ENCODE measurements at places on chromosomes 4 and X.

DNA sequence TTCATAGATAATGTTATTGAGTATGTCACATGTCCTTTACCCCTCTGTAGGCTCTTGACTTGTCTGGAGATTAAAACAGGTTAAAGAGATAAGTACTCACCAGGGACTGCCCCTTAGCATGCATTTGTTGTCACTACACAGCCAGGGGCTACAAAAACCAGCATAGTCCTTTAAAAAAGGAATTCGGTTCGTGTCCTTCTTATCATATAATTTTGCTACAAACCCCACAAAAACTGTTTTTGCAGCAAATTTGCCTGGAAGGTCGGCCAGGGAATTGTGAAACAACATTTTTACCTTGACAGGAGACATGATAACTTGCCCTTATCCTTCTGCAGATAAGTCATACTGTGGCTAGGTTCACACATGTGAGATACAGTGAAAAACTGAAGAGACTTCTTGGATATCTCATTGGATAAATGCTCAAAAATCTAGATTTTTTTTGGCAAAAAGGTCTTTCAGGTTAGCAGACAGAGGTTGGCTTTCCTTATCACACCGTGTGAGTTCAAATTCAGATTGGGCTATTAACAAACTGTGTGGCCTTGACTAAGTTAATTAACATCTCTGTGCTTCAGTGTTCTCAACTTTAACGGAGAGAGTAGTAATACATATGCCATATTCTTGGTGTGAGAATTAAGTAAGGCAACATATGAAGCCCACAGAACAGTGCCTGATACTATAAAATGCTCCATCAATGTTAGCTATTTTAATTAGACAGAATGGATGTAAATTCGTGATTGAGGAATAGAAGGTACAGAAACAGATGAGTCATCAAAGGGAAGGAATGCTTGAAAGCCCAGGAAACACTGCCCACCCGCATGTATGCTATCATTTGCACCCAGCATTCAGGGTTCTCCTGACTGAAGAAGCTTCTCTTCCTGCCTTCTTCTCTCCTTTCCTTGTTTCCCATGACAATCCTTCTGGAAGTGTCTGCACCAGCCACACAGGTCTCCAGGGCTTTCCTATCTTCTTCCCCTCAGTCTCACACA, 30.0 kb downstream of the FAM9C start:
- no peak for DNase-seq

- no peak for DNase-seq
Observed at GRCh38 chr4:110124711-110125110, 73.7 kb downstream of the ELOVL6 start.

GRCh38 chrX:104987063-104987462, 233.4 kb downstream of the TEX13A start:
- DNase-seq, result no peak

DNA sequence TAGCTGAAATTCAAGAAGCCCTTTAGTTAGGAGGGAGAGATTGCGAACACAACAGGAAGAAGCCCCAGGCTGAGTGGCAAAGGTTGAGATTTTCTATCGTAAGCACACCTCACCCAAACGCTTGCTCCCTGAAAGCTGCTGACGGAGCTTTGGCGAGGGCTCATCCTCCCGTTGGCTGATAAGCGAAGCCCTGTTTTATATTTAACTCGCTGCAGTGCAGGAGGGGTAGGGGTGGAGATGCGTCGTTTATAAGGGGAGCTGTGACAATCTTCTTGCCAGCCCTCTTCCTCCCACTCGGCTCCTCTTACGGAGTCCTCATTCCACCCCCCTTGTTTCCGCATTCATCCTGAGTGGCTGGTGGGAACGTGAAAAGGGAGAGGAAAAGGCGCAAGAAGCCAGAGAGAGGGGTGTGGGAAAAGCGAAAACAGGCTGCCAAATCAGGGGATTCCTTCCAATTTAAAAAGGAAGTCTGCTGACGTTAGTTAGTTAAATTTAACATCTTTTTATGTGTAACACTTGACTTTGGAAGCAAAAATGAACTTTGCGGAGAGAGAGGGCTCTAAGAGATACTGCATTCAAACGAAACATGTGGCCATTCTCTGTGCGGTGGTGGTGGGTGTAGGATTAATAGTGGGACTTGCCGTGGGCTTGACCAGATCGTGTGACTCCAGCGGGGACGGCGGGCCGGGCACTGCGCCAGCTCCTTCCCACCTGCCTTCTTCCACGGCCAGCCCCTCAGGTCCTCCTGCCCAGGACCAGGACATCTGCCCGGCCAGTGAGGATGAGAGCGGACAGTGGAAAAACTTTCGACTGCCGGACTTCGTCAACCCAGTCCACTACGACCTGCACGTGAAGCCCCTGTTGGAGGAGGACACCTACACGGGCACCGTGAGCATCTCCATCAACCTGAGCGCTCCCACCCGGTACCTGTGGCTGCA, at the start of gene ENPEP:
TSS of gene ENPEP (plus strand) at position 275 of the 938 bp plus-strand sequence. CDS start at position 535, 260 bp downstream.
- DNase-seq, result no peak

DNA sequence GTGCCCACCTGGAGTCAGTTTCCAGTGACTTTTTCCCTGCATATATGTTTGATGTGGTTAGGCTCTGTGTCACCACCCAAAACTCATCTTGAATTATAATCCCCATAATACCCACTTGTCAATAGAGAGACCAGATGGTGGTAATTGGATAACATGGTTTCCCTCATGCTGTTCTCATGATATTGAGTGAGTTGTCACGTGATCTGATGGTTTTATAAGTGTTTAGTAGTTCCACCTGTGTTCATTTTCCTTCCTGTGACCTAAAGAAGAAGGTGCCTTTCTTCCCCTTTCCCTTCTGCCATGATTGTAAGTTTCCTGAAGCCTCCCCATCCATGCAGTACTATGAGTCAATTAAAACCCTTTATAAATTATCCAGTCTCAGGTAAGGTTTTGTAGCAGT, 740.9 kb downstream of the ARAP2 start:
- DNase-seq, result no peak

DNA sequence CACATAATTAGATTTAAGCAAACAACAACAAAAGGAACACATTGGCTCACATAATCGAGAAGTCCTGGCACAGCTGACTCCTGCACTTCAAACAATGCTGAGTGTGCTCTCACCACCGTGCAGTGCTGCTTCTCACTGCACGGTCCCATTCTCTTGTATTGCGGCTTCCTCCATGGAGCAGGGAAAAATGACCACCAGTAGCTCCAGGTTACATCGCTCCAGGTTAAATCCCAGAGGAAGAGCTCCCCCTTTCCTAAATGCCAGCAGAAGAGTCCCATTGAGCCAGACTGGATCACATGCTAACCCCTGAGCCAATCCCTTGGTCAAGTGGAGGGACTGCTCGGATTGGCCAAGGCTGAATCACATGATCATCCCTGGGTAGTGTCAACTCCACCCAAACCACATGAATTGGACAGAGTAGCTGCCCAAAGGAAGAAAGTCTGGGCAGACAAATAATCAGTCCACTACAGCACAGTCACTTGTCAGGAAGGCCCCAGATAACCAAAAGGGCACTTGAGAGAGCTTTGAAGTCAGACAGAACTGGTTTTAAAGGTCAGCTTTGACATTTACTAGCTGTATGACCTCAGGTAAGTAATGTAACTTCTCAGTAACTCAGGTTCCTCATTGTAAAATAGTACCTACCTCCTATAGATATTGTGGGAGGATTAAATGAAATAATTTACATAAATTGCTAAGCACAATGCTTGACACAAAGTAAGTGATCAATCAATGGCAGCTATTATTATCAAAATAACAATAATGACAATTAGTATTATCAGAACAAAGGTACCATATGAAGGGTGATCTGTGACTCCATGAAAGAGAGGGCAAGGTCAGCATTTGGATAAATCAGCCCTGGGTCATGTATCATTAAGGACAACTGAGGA, 14.3 kb downstream of the TEC start:
- DNase-seq, result no peak

Measured in T-helper 9 cell (primary cell).